Transverse colon (tissue), 4 donors: ENCODE measurements at places on chromosomes 5 and 9. TPM values are rescaled to one million over a fixed set of nuclear protein-coding genes. Genes with fewer than 3 reads are reported as not detected.

ZNF618 gene
- total RNA-seq: 5.4 TPM

DIPK1B gene
- 4.1 TPM for total RNA-seq

C5orf52 gene
- total RNA-seq: not detected

PCDHA9 gene
- 1.00 TPM for total RNA-seq

WWC1 gene
- 17.9 TPM for total RNA-seq

PPIC gene
- 21.3 TPM for total RNA-seq

GARIN3 gene
- not detected for total RNA-seq

ZNF883 gene
- total RNA-seq: 0.64 TPM

CDO1 gene
- total RNA-seq: 0.40 TPM

DNA sequence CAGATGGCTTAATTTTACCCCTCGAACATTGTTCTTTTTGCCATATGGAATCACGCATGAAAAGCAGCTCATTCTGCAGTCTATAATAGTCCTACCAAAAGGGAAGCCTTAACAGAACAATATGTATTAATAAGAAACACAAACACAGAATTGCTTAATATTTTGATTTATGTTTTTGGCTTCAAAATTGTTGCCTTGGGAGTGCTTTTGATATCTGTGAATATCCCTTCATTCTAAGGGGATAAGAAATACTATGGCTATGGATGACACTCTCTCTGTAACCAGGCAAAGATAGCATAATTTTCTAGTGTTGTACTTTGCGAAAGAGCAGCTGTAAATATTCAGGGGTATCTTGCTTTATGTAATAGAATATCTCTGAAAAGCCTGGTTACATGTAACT, 26.3 kb upstream of the CFAP95 start:
- DNase-seq: no peak

GRCh38 chr9:75184471-75184870, 96.2 kb downstream of the OSTF1 start:
- DNase-seq: no peak

- no peak for DNase-seq
Observed at GRCh38 chr5:17257705-17258273, 40.4 kb downstream of the BASP1 start.

GRCh38 chr9:14515571-14516198, 177.5 kb downstream of the ZDHHC21 start:
- no peak for DNase-seq

DNA sequence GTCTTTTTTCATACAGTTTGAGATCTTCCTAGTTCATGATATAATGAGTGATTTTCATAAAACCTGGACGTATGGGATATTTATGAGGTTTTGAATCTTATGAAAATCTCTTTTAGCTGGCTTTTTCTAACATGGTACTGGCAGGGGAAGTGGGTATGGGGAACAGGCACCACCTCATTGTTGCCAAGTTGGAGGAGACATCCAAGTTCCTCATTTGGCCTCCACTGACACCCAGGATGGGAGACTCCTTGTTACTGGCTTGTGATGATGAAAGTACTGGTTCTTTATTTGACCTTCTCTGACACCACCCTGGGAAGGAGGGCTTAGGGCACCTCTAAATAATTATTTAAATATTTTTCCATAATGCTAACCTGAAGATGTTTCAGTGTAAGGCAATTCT, 4.0 kb upstream of the TNPO1 start:
- no peak for DNase-seq

- DNase-seq: no peak
Observed at GRCh38 chr5:887947-888637, 4.5 kb downstream of the BRD9 start.

GRCh38 chr5:36679221-36679989, 73.0 kb downstream of the SLC1A3 start:
- DNase-seq: no peak

- DNase-seq: no peak
Observed at GRCh38 chr9:124934290-124934689, 6.6 kb downstream of the GOLGA1 start.

DNA sequence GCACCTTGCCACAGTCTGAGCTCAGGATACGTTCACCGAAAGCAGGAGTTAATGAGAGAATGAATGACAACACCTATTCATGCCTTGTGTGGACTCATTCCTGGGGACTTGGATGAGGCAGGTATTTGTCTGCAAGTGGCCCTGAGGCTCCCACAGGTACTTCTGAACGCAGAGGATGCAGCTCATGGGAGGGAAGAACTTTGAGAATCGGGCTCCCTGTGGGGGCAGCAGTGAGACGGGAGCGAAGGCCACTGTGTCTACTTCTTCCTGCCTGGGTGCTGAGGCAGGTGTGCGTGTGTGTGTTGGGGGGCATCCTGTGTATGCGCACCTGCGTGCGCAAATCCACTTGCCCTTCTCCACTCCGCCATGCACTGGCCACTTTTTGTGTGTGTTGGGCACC, 42.2 kb downstream of the PTPN3 start:
- no peak for DNase-seq

GRCh38 chr5:135204151-135204600, 170.1 kb upstream of the PITX1 start:
- DNase-seq: no peak

- no peak for DNase-seq
Observed at GRCh38 chr5:122101636-122102285, 23.7 kb upstream of the LOX start.

DNA sequence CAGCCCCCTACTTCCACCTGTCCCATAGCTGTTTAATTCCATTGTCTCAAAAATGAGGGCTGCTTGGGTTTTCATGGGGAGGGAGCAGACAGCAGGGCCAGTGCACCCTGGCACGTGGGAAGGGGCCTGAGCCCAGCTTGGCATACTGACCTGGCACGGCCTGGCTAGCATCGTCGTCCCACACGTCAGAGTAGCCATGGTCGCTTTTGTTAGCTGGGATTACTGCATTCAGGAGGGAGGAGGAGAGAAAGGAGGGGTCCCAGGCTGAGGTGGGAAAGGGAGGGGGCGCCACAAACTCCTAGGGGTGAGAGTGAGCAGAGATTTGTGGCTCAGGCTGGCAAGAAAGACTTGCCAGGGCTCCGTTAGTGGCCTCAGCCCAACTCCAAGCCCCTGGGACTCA, 21.1 kb upstream of the CYSTM1 start:
- no peak for DNase-seq
